ENCODE measurements at places on chromosomes 11 and 22. TPM values are rescaled to one million over a fixed set of nuclear protein-coding genes. Genes with fewer than 3 reads are reported as not detected.

CHEK1 gene
- 0.59 TPM for total RNA-seq

FERMT3 gene
- total RNA-seq = 5.1 TPM

CAVIN3 gene
- total RNA-seq = 4.5 TPM

FREY1 gene
- not detected for total RNA-seq

CPT1A gene
- total RNA-seq = 143 TPM
